Spleen (tissue), 13 donors: ENCODE measurements at places on chromosomes 7 and 10. TPM values are rescaled to one million over a fixed set of nuclear protein-coding genes. Genes with fewer than 3 reads are reported as not detected.

The DUSP5 gene
- 39.5 TPM for total RNA-seq

The DRGX gene
- total RNA-seq, result not detected

GRCh38 chr10:130924138-130924819 is 387.2 kb downstream of the TCERG1L start:
- DNase-seq, result no peak

DNA sequence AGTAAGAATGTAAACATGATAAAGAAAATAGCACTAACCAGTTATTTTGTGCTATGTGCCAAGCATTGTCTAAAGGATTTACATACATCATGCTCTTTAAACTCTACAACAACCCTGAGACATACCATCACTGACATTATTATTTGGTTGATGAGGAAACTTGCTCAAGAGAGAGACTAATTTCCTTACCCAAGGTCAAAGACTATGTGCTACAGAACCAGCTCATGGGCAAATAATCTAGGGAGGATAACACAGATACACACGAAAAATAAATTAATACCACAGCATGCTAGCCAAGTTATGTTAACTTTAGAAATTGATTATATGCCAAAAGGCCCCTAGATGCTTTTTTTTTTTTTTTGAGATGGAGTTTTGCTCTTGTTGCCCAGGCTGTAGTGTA is 2.7 kb downstream of the ANKRD16 start:
- no peak for DNase-seq

GRCh38 chr7:134842062-134842461 is 62.6 kb downstream of the CALD1 start:
- DNase-seq, result no peak

DNA sequence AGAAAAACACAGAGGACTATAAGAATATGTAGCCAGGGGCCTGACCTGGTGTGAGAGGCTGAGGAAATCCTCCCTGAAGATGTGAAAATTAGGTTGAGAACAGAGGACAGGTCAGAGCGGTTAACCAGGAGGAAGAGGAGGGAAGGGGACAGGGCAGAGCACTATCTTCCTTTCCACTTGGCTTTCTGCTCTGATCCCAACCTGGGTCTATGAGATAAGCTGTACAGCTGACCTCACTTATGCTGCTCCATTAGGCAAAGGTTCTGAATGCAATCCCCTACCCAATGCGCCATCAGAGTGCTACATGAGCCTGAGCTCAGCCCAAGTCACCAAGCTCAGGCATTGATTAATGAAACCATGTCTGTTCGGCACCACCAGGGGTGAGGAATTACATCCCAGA is 10.5 kb downstream of the LIPA start:
- no peak for DNase-seq

GRCh38 chr7:11505471-11505985 is 326.5 kb downstream of the THSD7A start:
- no peak for DNase-seq

GRCh38 chr10:13732465-13732881 is 145.7 kb downstream of the PRPF18 start:
- no peak for DNase-seq

DNA sequence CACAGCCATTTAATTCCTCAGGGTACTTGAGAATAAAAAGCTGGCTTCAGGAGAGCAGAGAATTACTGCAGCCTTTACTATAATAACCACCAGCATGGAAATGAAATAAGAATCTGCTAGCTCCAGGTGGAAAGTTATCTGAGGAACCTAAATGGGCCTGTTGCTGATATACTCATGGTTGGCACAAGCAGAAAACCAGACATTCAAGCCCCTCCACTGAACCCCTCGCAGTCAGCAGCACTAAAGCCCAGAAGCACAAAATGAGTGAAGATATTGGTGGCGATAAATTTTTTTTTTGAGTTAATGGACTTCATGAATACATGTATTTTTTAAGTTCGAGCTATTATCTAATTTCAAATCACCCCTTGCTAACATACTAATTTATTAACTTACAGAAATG is 303.9 kb upstream of the NRP1 start:
- DNase-seq, result no peak

DNA sequence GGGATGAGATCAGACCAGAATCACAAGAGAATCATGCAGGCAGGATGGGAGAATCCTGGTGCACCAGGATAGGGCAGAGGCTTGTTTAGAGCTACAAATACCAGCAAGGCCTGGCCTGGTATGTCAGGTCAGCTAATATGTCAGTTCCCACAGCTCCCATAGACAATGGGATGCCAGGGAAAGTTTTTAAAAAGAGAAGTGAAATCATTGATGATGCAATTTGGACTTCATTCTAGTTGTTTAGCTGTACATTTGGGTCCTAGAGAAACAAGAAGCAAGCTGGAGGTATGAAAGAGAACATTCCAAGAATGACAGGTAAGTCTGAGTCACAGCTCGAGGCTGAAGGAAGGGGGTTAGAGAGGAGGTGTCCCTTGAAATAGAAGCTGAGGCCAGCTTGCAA is 45.2 kb downstream of the GPR141 start:
- DNase-seq, result no peak

GRCh38 chr10:3502673-3503072 is 282.3 kb downstream of the KLF6 start:
- DNase-seq, result no peak

- no peak for DNase-seq
These were observed 3.5 kb downstream of the FZD9 start for GRCh38 chr7:73437091-73437490.

DNA sequence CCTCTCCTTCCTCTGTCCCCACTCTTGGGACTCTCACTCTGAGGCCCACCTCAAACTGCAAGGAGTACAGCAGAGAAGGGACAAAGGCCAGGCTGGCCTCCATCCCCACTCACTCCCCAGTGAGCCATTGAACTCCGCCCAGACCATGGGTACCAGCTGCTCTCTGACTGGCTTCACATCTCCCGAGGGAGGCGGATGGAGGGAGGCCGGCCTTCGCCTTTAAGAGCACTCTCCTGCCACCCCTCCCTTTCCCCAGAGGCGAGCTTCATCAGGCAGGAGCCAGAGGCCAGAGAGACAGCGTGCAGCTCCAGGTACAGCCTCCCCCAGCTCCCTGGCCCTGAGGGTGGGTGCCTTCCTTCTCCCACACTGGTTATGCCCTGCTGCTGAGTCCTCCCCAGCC is 1.8 kb upstream of the LDB3 start:
- no peak for DNase-seq

GRCh38 chr7:84384417-84384816 is 189.8 kb upstream of the SEMA3A start:
- no peak for DNase-seq

GRCh38 chr10:125911990-125912389 is 15.6 kb downstream of the FANK1 start:
- DNase-seq, result no peak

- DNase-seq, result no peak
These were observed 45.5 kb downstream of the UBE2H start for GRCh38 chr7:129907122-129907736.

DNA sequence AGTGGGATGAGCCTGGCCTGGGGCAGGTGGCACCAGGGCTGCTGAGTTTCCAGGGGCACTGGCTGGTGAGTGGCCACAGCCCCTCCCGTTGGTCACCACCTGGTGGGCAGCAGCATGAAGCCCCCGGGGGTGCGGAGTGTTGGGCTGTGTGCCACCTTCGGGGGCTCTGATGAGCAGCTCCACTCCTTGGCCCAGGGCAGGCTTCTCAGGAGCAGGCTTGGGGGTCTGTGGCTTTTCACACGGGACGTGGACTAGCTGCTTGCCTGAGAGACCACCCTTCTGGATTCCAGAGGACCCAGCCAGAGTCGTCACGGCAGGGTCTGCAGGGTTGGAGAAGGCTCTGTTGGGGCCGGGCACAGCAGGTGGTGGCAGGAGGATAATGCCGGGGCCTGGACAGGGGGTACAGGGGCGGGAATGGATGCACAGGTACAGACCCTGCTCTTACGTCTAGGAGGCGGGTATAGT is 193.1 kb downstream of the ADARB2 start:
- peak; percentile 68 for DNase-seq

DNA sequence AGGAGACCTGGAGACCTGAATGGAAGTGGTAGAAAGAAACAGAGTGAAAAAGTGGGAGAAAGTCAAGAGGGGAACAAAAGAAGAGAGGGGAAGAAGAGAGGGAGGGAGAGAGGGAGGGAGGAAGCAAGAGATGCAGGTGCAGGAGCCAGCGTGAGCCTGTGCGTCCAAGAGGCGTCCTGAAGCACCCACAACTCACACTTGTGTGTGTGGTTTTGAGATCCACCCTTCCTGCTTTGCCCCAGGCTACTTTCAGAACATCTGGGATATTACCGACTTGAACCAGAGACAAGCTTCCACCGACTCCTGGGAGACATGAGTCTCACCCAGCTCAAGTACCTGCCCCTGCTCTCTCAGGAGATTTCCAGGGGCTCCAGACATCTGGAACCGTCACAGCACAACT is 9.8 kb downstream of the AFAP1L2 start:
- no peak for DNase-seq

DNA sequence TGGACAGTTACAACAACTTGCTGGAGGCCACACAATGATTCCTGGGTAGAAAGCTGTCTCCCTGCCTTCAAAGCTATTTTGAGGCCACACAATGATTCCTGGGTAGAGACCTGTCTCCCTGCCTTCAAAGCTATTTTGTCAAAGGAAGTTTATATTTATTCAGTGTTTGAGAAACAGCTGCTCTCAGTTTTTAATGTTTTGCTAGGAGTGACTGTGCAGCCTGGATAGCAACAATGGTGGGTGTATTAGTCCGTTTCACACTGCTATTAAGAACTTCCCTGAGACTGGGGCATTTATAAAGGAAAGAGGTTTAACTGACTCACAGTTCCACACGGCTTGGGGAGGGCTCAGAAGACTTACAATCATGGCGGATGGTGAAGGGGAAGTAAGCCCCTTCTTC is 3.9 kb upstream of the SGPL1 start:
- no peak for DNase-seq
